ENCODE measurements at places on chromosomes 12 and 14.

DNA sequence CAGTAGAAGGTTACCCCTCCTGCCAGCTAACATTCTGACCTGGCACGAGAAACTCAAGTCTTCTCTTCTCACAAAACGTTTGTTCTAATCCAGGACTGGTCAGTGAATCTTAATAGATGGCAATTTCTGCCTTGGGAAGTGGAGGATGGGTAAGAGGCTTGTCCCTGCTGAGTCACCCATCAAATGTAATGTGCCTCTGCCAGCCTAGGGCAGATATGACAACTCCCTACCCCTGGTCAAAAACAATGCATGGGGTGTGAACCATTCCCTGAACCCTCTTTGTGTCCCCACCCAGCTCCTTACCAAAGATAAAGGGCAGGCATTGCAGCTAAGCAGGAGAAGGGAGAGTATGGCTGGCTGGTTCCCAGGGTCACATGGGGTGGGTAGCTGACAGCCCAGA is 1052.9 kb downstream of the GALC start:
- no peak for DNase-seq

GRCh38 chr14:29636870-29637269 is 290.8 kb downstream of the PRKD1 start:
- DNase-seq = no peak

DNA sequence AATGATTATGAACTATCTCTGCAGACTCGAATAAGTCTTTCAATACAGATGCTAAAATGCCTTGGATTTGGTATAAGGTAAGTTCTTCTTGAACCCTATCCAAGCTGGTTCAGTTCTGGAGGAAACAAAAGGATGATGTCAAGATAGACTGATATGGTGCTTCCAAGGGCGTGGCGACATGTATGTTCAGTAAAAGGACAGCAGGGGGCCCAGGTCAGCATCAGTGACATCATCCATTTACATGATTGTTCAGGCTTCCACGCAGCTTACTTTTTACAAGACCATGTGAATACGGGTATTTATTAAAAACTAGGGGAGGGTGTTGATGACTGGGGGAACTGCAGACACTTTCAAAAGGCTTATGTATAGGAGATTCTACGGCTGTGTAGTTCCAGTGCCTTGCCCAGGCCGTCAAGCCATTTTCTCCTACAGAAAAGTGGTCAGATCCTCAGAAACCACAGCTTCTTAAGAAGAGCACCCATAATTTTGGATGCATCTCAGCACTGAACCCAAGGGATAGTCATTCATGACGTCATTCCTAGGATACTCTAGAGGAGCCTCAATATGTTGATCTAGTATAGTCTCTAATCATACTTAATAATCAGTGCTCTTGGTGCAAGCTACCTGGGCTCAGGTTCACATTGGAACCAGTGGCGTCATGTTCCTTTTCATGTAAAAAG is 527.7 kb downstream of the FUT8 start:
- DNase-seq = no peak

DNA sequence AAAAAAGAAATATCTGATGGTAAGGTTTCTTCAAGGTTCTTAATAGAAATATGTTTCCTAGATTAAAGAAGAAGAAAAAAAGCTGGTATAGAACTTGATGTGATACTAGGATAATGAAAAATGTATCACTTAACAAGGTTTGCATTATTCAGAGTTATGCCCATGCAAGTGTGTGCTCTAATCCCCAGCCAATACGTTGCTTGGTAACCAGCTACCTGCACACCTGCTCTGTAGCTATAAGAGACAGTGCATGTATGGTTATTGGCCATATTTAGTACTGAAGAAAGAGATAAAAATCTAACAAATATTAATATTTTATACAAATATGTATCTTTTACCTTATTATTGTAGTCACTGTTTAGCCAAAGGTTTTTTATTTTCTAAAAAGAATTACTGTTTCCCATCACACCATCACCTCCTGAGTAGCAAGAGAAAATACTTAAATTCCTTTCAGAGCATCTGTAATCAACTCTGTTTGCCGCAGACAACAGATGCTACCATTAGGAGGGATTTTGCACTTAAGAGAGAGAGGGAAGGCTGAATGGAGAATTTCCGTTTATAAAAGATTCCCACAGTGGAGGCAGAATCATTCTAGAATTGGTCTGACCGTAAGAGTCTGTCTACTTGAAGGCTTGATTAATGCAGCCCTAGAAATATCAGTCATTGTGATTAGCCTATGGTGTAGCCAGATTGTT is 115.6 kb downstream of the NEDD1 start:
- no peak for DNase-seq

DNA sequence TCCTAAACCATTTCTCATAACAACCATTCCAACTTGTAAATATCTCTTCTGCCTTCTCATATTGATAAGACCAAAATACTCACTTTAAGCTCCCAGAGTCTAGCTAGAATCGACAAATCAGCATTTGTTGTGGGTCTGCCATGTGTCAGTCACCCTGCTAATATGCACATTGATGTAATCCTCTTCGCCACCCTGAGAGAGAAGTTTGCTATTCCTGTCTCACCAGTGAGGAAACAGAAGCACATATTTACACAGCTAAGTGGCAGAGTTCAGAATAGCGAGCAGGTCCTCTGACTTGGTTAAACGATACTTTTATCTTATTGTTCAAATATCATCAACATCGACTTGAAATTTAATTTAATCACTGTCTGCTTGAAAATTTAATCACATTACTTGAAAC is 142.1 kb downstream of the ANO4 start:
- no peak for DNase-seq

DNA sequence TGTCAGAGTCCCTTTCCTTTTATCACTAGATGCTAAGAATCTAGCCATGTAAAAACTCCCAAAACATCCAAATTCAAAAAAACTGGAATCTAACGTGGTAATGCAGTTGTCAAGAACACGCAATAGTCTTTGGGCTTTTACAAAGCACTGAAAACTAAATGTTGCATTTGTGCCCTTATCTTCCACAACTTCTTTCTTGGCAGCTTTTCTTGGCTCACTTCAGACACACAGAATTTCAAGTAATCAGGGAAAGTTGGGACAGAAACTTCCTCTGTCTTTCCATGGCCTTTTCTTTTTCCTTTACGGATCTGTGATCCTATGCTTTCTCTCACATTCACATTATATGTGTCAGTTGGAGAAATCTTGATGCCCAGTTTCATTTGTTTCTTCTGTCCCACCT is 136.0 kb downstream of the CRADD start:
- no peak for DNase-seq

DNA sequence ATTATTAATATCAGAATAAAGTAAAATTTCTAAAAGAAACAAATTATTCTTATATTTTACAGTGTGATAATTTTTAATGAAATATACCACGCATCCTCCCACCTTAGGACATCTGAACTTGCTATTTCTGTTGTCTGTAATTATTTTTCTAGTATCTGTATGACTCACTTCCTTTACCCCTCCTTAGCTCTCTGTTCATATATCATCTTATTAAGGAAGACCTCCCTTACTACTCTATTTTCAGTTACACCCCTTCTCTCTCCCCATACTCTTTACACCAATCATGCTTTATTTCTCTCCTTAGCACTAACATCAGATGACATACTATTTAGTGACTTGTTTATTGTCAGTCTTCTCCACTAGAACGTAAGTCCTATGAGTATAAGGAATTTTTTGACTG is 34.2 kb upstream of the C12orf50 start:
- DNase-seq = no peak

DNA sequence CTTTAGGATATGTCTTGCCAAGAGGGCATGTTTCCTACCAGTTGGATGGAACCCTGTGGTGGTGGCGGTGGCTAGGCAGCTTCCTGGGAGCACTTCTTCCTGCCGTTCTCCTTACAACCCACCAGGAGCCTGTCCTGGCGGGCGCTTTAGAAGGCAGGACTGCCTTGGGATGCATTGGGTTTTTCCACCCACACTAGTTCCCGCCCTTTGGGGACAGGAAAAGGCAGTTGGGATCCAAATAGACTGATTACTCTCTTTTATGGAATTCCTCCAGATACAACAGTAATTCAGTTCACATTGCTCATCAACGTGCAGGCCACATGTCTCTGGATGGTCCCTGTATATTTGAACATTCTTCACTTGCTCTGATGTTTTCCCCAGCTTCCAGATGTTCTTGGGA is 305.7 kb upstream of the SSTR1 start:
- no peak for DNase-seq

All from stimulated activated CD8-positive, alpha-beta memory T cell treated with anti-CD3 and anti-CD28 coated beads, Interleukin-7, amount 100 ng/mL, for 1 hour (primary cell).